AG04450 (cell line): ENCODE measurements at places on chromosomes 6 and 20. TPM values are rescaled to one million over a fixed set of nuclear protein-coding genes. Genes with fewer than 3 reads are reported as not detected.

DNA sequence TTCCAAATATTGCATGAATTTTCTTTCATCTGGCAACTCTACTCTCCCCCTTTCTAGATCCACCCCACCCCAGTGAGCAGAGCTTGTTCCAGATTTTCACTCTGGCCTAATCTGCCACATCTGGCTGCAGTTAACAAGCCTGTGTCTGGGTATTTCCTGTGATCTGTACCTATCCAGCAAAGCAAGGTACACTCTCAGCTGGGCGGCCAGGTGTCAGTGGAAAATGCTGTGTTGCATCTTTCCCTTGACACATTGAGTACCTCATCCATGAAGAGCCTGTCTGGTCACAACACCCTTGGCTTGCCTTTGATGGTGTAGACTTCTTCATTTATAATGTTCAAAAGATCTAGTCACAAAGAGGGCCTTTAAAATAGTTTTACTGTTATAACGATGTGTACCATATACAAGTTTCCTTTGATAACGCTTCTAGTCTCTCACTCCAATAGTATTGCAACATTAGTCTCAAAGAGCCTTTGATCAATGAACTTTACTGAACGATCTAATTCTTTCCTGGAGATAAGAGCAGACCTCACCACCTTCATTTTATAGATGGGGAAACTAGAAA lies 6.0 kb upstream of the RNF182 start:
- no peak for DNase-seq

GRCh38 chr6:43502666-43503065 lies 7.5 kb downstream of the LRRC73 start:
- DNase-seq = no peak

DNA sequence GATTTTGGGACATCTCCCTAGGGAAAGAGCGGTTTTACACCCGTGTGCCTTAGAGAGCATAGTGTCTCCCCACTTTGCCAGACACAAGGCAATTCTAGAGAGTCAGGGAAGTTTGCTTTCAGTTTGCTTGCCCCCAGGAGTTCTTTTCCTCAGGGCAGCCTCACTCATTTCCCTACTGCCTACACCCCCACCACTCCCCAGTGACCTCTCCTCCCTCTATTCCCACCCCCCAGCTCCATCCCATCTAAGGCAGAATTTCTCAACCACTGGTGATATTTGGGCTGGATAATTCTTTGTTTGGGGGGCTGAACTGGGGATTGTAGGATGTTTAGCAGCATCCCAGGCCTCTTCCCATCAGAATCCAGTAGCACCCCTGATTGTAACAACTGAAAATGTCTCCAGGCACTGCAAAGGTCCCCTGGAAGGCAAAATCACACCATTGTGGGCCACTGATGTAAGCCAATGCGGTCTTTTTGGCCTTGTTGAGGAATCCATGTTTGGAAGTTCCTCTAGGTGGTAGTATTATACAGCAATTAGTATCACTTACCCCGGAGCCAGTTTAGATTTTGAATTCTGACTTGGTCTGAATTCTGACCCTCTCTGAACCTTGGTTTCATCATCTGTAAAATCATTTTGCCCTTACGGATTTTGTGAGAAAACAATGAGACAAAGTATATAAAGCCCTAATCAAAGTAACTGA lies 1.3 kb downstream of the EPPIN start:
- DNase-seq = peak; percentile 1

DNA sequence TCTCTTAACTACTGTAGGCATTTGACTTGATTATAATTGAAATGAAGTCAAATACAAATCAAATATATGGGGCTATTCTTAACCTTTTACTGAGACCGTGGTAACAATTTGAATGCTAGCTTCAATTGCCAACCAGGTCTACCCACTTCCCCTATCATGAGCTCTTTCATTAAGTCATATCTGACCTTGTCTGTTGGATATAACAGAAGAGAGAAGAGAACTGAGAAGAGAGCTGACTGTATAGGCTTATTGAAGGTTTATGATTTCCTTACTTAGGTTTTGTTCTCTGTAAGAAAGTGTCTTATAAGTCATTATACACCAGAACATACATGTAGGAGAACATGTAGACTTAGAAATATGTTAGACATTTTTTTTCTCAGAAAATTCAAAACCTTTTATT lies 549.4 kb downstream of the COL12A1 start:
- no peak for DNase-seq

DNA sequence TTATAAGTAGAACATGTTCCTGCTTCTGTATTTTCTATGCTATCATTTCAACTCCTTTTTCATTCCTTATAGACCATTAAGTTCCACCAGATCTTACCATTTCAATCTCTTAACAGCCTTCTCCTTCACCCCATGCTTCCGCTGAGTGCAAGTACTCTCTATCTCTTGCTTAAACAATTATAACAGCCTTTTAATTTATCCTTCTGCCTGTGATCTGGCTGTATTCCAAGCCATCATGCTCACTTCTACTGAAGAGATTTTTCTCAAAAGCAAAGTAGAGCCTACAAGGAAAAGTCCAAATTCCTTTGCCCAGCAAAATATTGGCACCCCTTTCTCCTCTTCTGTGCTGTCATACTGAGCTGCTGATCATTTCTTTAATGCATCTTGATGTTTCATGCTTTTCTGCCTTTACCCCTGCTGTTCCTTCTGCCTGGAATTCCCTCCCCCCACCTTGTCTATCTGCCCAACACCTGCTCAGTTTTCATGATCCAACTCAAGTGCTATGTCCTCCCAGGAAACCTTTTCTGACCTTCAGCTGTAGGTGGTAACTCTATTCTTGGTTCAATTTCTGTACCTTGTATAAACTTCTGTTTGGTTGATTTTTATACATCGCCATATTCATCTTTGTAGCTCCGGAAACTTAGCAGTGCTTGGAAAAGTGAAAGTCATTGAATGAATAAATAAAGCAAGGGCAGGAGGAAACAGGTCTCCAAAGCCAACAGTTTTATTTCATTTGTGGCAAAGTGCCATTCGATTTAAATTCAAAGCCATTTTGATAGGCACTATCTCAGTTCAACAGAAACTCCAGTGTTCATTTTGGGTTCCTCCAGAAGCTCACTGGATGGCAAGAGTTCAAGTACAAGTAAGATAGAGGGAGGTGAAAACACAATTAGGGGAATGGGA lies 10.5 kb upstream of the BMP2 start:
- DNase-seq = no peak

DNA sequence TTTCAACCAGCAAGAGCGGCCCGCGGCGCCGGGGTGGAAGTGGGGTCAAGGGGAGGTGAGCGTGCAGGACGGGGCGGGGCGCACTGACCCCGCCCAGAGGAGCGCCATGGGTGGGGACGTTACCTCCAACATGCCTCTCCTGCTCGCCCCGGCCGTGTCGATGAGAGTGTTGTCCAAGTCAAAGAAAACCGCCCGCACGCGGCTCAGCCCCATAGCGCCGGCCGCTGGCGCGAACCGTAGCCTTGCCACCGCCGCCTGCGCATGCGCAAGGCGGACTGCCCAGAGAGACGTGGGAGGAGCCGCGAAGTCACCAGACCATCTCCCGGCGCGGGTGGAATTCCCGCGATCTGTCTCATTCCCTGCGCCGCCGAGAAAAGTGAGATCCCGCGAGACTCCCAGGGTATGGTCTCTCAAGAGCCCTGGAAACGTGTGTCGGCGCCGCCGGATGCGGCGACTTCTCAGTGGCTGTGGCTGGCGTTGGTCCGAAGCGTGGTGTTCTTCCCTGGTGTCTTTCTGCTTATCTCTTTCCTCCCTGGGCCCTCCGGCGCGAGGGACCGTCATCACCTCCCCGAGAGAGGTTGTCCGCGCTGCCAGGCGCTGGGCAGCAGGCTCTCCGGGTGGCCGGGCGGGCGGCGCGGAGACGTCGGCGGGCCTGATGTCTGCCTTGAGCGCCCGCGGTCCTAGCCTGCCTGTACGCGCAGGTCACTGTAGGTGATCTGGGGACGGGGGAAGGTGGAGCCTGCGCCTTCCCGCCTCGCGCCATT lies at the start of gene NANP:
NANP (minus strand) TSS at position 279 of the 764 bp plus-strand sequence; CDS start at position 213, 66 bp downstream.
- peak; percentile 94 for DNase-seq

DNA sequence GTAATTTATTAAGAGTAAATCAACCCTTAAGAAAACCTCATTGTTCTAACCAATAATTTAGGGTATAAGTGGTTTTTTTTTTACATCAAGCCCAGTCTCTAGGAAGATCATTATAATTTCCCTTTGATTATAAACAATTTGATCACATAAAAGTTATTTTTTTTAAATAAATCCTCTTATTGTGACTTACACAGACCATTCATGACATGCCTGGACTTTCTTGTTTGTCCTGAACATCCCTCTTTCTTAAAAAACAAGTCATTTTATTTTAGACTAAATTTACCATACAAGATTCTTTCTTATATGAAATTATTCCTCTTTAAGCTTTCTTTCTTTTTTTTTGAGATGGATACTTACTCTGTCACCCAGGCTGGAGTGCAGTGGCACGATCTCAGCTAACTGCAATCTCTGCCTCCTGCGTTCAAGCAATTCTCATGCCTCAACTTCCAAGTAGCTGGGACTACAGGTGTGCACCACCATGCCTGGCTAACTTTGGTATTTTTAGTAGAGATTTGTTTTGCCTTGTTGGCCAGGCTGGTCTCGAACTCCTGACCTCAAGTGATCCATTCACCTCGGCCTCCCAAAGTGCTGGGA lies 53.6 kb upstream of the AGPAT4 start:
- DNase-seq = no peak

LY6G5C gene
- polyA plus RNA-seq = 2.0 and 2.7 TPM in 2 replicates
